Stimulated activated memory B cell treated with anti-CD40 and anti-IgM and Interleukin-4, amounts not matched to agents 10 μg/mL and 1 μg/mL and 100 μg/mL, for 72 hours (primary cell): ENCODE measurements at places on chromosomes 5 and 9.

DNA sequence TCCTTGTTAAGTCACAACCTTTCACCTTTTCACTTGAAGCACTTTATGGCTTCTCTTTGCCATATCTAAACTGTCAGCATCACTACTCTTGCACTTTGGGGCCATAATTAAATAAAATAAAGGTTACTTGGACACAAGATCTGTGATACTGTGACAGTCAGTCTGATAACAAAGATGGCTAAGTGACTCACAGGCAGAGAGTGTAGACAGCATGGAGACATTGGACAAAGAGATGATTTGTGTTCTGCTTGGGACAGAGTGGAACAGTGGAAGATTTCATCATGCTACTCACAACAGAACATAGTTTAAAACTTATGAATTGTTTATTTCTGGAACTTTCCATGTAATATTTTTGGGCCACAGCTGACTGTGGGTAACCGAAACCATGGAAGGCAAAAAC, 81.7 kb upstream of the SMC5 start:
- no peak overlapping the region for H3K4me3 ChIP-seq
- H3K27me3 ChIP-seq: no peaks in the 10 kb centered on the region

DNA sequence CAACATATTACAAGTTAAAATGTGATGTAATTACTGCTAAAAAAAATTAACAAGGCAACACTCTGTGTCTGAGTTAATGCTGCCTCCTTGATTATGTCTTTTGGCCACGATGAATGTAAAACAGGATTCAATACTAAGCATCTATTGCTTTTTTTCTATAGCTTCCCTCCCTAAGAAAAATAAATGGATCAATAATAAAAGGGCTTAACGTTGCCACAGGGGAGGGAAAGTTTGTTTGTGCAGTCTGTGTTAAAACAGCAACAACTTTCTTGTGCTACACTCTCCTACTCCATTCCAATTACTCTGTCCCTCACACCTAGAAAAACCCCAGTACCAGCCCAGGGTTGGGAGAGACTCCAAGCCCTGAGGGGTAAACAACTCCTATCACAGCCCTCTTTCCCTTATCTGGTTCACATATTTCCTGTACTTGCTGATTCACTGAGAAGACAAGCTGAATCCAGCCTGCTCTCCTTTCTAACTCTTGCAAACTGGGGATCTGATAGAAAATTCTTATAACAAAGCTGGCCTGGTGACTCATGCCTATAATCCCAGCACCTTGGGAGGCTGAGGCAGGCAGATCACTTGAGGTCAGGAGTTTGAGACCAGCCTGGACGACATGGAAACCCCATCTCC, 44.8 kb downstream of the PTPN3 start:
- H3K4me1 ChIP-seq: no peaks in the 10 kb centered on the region
- H3K27me3 ChIP-seq: peaks cover 39% of the 10 kb centered on the region
- no peak overlapping the region for H3K27ac ChIP-seq
- ATAC-seq: no peak
- H3K36me3 ChIP-seq: no peaks in the 10 kb centered on the region

DNA sequence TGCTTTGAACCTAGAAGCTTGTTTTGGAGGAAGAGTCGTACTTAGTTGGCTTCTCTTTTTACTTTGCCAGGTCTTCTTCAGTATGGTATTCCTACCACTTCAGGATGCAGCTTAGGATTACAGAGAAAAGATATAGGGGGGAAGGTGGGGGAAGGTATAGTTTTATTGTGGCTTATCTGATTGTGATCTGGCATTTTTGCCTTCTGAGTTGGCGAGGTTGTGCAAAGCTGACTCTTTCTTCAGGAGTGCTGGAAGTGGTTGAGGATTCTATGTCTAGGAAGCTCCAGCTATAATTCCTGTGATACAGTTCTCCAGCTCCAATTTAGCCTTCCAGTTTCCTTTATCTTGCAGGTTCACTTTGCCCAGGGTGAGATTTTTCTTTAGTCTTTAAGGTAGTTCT, 7.0 kb downstream of the CDC42SE2 start:
- H3K4me3 ChIP-seq: peak overlapping the region; percentile 72
- no peak for ATAC-seq
- peaks cover 75% of the 10 kb centered on the region for H3K4me1 ChIP-seq
- H3K27ac ChIP-seq: peak overlapping the region; percentile 86
- no peaks in the 10 kb centered on the region for H3K27me3 ChIP-seq
- H3K36me3 ChIP-seq: peaks cover 13% of the 10 kb centered on the region

DNA sequence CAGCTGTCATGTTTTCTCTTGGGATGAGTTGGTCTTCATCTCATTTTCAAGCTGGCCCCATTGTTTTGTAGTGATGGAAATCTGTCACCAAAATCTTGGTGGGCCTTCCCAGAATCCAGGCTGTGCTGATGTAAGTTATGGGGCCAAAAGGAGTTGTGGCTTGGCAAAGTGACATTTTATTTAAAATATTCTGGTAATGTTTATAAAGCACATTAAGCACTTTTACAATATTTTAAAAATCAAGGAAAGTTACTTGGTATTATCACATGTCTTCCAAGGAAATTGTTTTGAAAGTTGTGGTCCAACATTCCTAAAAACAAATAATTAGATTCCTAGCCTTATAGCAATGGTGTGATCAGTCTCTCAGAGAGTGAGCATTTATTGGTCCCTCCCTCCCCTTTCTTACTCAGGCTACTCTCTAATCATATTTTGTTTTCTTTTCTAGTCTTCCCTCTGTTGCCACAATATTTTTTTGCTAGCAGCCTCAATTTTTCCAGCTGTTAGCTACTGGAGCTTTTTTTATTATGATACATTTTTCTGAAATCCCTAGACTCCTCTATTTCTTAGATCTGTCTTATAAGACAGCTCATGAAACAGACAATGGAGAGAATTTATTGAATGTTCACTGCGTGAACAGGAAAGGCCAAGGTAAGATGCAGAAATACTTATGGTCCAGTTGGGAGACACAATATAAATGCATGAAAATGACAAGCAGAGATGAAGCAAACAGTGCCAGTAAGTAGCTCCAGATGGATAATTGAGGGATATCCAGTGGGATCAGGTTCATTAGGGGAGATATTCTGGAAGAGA, 408.1 kb upstream of the ZNF608 start:
- no peaks in the 10 kb centered on the region for H3K36me3 ChIP-seq
- ATAC-seq: no peak
- H3K27me3 ChIP-seq: peaks cover 7% of the 10 kb centered on the region
- no peak overlapping the region for H3K4me3 ChIP-seq
- no peak overlapping the region for H3K27ac ChIP-seq

DNA sequence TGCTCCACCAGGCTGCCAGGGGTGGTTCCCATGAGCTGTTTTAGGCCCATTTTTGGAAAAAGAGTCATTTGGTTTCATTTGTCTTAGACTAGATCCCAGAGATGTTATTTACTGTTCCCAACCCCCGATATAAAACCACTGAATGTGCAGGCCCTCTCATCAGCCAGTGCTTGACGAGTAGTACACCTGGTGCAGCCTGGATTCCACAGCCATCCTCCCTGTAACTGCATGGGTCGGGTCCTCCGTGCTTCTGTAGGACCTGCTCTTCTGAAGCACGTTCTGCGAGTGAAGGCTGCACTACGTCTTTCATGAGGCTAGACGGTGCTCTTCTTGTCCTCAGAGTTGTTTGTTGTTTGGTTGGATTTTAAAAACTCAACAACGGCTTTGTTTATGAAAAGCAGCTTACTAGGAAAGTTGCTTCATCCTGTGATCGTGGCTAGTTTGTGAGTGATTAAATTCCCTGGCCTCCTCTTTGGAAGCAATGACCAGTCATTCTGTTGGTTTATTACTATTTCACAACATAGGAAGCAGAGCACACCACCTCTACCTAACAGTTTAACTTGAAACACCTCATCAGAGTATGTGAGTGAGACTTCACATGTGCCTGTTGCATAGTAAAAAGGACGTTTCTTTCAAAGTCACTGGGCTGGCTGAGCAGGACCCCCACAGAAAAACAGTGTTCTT, 135.2 kb downstream of the AOPEP start:
- H3K4me3 ChIP-seq: no peak overlapping the region
- ATAC-seq: no peak
- H3K27me3 ChIP-seq: no peaks in the 10 kb centered on the region
- H3K36me3 ChIP-seq: peaks cover 6% of the 10 kb centered on the region
- H3K27ac ChIP-seq: peak overlapping the region; percentile 62
- peaks cover 37% of the 10 kb centered on the region for H3K4me1 ChIP-seq

- H3K27me3 ChIP-seq: no peaks in the 10 kb centered on the region
- H3K4me3 ChIP-seq: peak within 1 kb of the TSS; percentile 74
- peaks cover 35% of the 10 kb centered on the region for H3K4me1 ChIP-seq
- ATAC-seq: peak; percentile 93
- peak within 1 kb of the TSS; percentile 81 for H3K27ac ChIP-seq
Observed at GRCh38 chr5:58491216-58491892, at the start of gene GAPT. GAPT (plus strand) TSS chr5:58491435; CDS start chr5:58494537, 3,102 bp downstream.

GRCh38 chr5:93715327-93715726, 26.1 kb downstream of the POU5F2 start:
- H3K27ac ChIP-seq: no peak overlapping the region
- H3K36me3 ChIP-seq: peaks cover 44% of the 10 kb centered on the region
- no peak overlapping the region for H3K4me3 ChIP-seq
- no peak for ATAC-seq

DNA sequence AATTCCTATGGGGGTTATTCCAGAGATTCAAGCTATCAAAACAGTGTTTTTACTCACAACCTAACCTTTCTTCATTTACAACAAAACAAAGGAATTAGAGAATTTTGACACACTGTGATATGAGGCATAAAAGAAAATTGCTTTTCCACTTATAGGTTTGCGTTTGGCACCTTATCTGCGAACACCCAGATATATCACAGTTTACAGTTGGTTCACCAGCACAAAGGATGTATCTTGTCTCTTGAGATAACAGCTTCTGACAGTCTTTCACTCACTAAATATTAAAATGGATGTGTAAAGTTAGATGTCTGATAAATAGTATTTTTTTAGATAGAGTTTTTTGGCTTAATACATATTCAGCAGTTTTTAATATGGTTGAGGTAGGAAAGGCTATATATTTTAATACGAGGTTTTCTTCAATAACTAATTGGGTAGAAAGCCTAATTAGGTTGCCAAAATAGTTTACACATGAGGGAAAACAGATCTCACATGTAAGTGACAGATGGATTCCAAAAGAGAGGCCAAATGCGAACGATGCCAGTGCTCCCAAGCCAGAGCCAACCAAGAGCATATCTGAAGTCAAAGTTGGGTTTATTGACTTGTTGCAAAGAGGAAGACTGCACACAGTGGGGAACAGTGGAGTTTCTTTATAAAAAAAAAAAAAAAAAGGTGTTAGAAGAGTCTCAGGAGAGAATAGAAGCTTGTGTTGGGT, 1495.2 kb downstream of the MAT2B start:
- H3K4me3 ChIP-seq: no peak overlapping the region
- H3K4me1 ChIP-seq: no peaks in the 10 kb centered on the region
- no peaks in the 10 kb centered on the region for H3K36me3 ChIP-seq
- no peak for ATAC-seq
- H3K27ac ChIP-seq: no peak overlapping the region

GRCh38 chr9:127223810-127224177, 40.8 kb upstream of the GARNL3 start:
- H3K27ac ChIP-seq: peak overlapping the region; percentile 84
- peak overlapping the region; percentile 85 for H3K4me3 ChIP-seq
- H3K27me3 ChIP-seq: no peaks in the 10 kb centered on the region

DNA sequence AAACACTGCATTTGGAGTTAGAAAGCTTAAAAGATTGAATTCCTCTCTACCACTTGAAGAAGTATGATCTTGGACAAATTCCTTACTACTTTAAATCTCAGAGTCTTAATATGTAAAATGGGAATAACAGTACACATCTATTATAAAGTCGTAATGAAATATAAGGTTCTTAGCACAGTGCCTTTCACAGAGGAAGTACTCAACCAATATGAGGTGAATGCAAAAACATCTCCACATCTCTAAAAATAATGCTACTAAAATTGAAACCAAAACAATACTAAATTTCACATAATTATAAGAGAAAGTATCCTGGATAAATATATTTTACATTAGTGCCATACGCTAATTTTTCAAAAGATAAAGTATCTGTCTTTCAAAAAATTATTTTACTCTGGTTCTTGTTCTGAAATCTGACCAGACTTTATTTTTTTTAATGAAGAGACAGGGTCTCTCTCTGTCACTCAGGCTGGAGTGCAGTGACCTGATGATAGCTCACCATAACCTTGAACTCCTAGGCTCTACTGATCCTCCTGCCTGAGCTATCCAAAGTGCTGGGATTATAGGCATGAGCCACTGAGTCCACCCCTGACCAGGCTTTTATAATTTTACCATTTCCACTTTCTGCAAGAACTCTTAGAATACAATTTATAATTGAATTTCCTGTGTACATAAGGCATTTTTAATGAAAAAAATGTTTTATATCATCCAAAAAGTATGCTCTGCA, 21.3 kb upstream of the FNIP1 start:
- no peak for ATAC-seq
- no peak overlapping the region for H3K4me3 ChIP-seq
- H3K27ac ChIP-seq: no peak overlapping the region

DNA sequence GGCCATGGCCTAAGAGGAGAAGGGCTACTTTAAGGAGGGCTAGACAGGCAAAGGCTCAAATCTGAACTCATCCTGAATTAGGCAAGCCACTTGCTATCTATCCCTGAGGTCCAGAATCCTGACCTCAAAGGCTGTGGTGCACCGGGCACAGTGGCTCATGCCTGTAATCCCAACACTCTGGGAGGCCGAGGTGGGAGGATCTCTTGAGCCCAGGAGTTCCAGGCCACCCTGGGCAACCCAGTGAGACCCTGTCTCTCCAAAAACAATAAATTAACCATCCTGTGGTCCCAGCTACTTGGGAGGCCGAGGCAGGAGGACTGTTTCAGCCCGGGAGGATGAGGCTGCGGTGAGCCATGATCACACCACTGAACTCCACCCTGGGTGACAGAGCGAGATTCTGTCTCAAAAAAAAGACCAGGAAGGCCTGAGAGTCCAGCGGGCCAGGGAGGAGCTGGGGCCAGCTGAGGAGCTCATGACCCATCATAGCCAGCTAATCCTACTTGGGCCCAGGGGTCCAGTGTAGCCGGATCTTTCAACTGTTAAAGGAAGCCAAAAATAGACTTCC, 4.0 kb downstream of the NOP16 start:
- no peaks in the 10 kb centered on the region for H3K27me3 ChIP-seq
- H3K4me1 ChIP-seq: peaks cover 47% of the 10 kb centered on the region
- H3K27ac ChIP-seq: no peak overlapping the region
- peaks cover 48% of the 10 kb centered on the region for H3K36me3 ChIP-seq
- H3K4me3 ChIP-seq: no peak overlapping the region

- no peak overlapping the region for H3K27ac ChIP-seq
- ATAC-seq: no peak
- no peaks in the 10 kb centered on the region for H3K4me1 ChIP-seq
- H3K4me3 ChIP-seq: no peak overlapping the region
Observed at GRCh38 chr5:142644640-142645361, 41.1 kb downstream of the FGF1 start.

DNA sequence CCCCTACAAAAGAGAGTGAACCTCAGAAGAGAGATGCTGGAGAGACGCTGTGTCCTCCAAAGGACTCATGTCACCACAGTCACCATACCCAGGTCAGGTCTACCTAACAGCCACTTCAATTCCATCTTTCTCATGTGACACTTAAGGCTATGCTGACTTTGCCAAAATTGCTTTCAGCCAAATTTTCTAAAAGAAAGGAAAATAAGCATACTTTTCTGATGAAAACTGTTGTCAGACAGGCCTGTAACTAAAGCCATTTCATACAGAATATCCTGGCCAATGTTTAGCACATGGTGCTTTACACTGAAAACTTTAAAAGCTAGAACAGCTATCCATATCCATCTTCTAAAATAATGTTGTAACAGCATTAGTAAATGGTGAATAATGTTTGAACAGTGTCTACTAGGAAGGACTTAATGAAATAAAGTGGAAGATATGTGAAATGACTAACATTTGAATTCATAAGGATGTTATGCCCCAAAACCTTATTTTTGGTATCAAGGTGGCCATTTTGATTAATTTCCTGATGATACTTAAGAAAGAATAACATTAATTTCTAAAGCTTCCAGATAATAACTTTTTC, 97.2 kb downstream of the NFIB start:
- ATAC-seq: no peak
- H3K4me1 ChIP-seq: no peaks in the 10 kb centered on the region
- H3K4me3 ChIP-seq: no peak overlapping the region
- no peaks in the 10 kb centered on the region for H3K36me3 ChIP-seq
- peaks cover 10% of the 10 kb centered on the region for H3K27me3 ChIP-seq
- H3K27ac ChIP-seq: no peak overlapping the region
